ENCODE measurements at places on chromosomes 6 and 20.

- no peak for DNase-seq
Observed at GRCh38 chr6:118764766-118765165, 113.4 kb upstream of the CEP85L start.

DNA sequence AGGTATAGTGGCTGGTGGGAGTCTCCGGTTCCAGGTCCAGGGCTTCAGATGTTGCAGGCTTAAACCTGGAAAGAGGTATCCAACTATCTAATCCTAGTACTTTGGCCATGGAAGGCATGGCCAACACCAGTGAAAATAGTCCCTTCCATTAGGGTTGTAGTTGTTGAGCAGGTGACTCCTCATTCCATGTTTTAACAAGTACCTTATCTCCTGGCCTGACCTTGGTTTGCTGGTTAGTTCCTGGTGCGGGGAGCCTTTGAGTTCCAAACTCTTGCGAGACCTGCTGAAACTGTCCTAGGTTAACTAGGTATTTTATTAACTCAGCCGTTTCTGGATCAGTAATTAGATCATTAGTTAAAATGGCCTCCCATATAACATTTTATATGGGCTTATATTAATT, 165.1 kb upstream of the PROKR2 start:
- no peak for DNase-seq

DNA sequence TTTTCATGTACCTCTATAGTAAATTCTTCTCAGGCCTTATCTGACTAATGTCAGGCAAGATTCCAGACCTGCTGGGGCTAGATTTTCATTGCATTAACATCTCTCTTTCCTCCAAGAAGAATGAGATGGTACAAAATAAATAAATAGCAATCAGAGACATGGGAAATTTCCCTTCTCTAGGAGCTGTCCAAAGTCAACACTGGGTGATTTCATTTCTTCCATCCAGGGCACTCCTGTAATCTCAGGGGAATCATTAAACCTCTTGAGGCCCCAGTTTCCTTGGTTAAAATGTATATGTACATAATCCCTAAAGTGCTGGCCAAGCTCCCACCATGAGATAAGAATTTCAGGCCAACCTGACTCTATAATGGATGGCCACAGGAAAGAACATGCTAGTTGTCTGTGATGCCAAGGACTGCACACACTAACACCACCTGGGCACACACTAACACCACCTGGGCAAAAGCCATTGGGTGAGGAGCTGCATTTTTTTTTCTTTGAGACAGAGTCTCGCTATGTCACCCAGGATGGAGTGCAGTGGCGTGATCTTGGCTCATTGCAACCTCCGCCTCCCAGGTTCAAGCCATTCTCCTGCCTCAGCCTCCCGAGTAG, 912 bp downstream of the IL17F start:
- DNase-seq, result no peak

DNA sequence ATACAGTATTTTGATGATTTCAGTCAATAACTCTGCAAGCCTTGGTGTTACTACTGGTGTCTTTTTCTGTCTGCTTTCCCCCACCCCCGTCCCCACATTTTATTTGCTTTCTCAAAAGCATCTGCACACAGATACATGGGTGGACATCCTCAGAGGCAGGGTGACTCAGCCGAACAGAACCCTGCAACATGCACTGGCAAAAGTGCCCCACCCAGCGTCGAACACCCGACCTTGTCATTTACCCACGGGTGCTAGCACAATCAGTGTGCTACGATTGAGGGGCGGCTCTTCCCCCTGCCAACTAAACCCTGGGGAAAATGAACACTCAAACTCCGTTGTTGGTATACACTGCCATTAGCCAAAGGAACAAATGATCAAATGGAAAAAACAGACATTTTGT, 115.9 kb upstream of the NAA20 start:
- no peak for DNase-seq

- DNase-seq, result no peak
Observed at GRCh38 chr6:2845880-2846208, 4.2 kb upstream of the SERPINB1 start.

DNA sequence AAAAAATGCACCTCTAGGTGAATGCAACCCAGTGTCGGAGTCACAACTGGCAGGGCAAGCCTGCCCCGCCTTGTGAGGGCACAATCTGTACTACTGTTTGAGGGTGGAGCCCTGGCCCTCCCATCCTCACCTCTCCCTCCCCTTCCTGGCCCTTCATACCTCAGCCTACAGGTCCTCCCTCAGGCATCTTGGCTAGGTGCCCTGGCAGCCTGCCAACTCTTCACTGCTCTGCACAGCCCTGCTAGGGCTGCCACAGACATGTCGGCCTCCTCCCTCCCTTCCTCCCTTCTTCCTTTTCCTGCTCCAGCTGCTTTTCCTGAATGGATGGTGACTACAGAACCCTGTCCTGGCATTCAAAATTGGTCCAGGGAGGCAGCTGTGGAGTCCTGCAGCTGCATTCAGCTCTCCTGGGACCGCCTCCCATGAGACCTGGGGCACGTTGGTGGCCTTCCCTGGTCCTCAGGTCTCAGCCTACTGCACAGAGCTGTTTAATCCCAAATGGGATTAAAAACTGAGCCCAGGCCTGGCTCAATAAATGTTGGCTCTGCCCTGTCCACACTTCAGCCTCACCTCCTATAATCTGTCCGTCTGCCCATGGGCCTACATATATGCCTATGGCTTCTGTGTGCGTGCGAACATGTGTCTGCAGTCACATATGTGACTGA, 52.7 kb downstream of the CDH22 start:
- DNase-seq, result no peak

- no peak for DNase-seq
Observed at GRCh38 chr6:57173886-57174510, 1.9 kb downstream of the BAG2 start.

DNA sequence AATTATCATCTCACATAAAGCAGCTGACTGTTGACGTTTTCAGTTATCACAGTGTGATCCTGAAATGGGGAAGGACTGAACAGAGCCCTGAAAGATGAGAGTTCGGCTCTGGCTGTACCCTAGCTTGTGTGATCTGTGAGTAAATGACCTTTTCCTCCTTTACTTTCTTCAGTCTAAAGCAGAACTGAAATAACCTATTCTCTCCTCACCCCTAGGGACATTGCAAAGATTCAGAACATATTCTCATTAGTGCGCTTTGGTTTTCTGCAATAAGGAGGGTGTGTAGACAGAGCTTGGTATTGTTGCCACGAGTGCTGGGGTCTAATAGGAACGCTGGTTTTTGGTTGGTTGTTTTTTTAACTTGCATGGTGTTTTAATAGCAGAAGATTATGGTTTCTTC, 16.7 kb downstream of the FARS2 start:
- no peak for DNase-seq

DNA sequence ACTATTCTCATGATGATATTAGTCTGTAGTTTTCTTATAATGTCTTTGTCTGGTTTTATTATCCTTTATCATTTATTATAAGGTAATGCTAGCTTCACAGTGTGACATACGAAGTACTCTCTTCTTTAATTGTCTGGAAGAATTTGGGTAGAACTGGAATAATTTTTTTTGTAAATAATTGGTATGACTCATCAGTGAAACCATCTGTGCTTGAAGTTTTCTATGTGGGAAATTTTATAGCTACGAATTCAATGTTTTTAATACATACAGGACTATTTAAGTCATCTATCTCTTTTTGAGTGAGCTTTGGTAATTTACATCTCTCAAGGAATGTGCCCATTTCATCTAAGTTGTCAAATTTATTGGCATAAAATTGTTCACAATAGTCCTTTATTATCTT, 86.3 kb downstream of the SOD2 start:
- no peak for DNase-seq

DNA sequence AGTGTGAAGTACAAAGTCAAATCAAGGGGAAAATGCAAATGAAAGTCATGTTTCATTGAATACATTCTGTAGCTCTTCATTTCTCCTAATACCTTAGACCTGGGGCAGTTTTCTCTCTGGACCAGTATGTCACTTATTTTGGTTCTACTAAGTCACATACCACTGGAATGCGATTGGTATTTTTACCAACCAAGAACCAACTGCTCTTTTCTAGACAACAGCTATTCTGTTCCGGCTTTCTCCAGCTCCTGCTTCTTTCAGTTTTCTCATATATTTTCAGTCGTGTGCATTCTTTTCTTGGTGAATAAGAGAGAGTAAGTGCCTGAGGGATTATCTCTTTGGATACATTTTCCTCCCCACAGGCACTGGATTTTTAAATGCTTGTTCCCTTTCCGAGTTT, 39.2 kb upstream of the SPACA1 start:
- DNase-seq, result no peak

DNA sequence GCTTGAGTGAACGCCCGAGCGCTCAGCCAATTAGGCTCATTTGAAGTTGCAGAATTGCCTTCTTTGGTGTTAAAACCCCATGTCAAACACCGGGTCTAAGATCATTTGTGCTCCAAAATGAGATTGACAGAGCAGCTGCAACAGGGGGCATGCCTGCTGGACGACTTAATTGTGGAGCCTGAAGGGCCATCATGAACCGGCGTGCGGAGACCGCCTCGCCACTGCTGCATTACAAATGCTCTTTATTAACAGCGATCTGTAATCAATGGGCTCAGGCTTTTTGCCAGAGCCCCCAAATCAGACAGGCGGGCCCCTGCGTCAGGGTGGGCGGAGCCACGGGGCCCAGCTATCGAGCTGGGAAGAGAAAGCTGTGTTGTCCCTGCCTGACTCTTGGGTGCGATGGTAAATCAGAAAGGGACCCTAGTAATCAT, 183.2 kb downstream of the SIM1 start:
- DNase-seq, result no peak

GRCh38 chr6:139996253-139996834, 621.9 kb upstream of the CITED2 start:
- DNase-seq, result no peak

GRCh38 chr20:1818895-1819294, 76.3 kb upstream of the SIRPA start:
- no peak for DNase-seq

- DNase-seq, result no peak
Observed at GRCh38 chr6:19831358-19831757, 5.8 kb upstream of the ID4 start.

DNA sequence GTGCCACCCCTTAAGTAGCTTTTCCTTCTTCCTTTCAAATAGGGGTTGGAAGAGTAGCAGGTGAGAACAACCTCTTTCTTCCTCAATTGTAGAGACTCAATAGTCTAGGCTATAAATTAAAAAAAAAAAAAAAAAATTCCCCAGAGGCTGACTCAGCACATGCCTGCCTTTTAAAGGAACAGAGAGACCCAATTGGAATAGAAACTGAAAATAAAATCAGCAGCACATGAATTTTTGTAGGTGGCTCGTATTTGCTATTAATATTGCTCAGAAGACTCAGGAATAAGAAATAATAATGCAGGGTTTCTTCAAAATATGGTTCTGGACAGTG, 19.3 kb downstream of the TOP1 start:
- DNase-seq, result no peak

- DNase-seq, result no peak
Observed at GRCh38 chr20:41306061-41306727, 11.3 kb downstream of the ZHX3 start.

GRCh38 chr6:139256087-139256486, 35.7 kb downstream of the TXLNB start:
- no peak for DNase-seq

DNA sequence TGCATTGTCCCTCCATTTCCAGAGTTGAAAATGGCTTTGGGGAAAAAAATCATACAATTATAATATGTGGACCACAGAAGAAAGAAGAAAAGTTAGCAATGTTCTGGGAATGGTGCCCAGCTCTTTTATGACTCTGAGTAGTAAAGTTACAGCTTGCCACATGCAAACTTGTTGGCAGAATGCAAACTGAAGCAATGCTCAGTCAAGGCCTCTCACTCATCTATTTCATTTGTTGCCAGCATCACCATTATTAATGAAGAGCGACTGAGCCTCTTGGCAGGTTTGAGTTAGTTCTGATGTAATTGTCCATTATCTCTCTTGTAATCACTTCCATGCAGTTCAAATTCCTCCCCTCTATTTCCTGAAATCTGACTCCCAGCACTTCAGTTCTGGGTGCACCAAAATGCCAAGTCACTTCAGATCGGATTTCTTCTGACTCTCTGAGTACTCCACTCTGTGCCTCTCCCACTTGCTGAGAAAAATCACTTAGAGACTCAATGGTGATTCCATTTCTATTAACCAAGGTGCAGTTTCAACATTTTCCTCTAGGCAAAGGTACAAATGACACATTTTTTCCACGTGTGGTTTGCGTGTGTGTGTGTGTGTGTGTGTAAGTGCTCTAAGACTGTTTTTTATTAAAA, 154.4 kb upstream of the STMND1 start:
- no peak for DNase-seq

DNA sequence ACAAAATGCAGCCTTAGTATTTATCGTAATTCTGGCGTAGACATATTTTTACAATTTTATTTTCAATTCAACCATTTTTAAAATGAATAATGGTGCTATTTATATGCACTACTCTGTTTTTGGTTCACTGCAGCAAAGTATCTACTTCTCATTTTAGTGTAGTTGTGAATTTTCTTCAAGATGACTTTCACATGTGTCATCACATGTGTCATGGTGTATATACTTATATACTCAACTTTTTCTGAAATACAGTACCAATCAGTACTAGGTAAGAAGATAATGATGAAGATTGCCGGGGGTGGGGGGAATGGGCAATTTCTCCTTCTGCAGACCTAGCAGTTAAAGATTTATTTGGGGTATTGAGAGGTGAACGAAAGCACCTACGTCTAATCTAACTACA, 634.5 kb downstream of the PHF3 start:
- no peak for DNase-seq
